ENCODE measurements at places on chromosomes 2 and 18.

DNA sequence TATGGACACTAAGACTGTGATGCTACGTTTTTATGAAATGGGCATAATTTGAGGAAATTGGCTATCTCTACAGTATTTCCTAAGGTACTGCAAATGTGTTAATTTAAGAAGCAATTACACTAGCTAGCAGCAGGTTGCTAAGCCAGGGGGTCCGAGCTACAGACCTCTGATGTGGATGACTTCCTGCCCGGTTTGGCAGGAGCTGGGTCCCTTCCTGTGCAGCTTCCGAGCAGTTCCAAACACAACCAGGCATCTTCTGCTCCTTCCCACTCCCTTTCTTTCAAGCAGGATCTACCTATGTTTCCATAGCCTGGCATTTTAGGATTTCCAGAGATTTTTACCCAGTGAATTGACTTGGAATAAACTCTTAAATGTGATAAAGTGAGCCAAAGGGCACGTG lies 55.7 kb downstream of the SCN2A start:
- no peak for DNase-seq

DNA sequence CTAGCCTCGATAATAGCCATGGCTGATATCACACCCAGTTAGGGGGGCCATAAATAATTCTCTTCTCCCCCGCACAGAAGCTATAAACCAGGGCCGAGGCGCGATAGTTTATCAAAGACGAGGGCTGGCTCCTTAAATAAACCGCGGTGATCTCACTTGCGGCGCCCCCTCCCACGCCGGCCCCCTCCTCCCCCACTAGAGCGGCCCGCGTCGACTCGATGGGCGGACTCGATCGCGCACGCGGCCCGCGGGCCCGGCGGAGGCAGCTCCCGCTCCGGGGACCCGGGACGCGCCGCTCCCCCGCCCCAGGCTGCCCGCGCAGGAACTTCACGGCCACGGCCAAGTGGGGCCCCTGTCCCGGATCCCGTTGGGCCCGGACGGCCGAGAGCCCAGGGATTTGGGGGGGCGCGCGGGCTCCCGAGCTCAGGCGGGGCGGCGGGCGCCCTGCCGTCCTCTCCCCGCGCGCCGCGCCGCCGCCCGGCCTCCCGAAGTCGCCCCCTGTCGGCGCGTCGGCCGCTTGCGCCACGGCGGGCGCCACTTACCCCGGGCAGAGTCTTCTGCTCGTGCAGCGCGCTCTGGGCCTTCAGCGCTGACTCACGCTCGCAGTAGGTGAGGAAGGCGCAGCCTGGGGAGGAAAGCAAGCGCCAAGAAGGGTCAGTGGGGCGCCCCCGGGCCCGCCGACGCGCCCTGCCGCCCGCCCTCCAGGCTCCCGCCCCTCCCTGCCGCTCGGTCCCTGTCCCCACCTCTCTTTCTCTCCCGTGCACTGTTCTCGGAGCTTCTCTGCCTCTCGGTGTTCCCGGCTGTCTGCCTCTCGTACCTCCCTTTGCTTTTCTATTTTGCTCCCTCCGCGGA lies 80.4 kb downstream of the CELF4 start:
- DNase-seq: no peak

DNA sequence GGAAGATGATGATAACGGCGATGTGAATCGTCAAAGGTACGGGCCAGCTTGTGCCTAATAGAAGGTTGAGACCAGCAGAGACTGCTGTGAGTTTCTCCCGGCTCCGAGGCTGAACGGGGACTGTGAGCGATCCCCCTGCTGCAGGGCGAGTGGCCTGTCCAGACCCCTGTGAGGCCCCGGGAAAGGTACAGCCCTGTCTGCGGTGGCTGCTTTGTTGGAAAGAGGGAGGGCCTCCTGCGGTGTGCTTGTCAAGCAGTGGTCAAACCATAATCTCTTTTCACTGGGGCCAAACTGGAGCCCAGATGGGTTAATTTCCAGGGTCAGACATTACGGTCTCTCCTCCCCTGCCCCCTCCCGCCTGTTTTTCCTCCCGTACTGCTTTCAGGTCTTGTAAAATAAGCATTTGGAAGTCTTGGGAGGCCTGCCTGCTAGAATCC lies 3.0 kb downstream of the FZD7 start:
- DNase-seq: no peak

DNA sequence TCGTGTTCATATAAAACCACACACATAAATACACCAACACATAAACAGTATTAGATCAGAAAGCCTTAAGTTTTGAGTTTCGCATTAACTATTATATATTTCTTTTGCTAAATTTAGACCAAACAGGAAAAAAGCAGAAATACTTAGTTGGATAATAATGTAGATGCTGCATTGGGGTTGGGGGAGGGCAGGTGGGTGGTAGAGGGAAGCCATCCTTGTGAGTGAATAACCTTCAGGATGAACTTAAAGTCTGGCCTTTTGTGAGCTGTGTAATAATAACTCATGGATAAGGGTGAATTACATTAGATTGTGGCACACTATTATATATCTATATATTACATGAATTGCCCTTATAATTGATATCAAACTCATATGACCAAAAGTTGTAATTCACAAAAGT lies 174.7 kb downstream of the WDR7 start:
- DNase-seq: peak; percentile 70

DNA sequence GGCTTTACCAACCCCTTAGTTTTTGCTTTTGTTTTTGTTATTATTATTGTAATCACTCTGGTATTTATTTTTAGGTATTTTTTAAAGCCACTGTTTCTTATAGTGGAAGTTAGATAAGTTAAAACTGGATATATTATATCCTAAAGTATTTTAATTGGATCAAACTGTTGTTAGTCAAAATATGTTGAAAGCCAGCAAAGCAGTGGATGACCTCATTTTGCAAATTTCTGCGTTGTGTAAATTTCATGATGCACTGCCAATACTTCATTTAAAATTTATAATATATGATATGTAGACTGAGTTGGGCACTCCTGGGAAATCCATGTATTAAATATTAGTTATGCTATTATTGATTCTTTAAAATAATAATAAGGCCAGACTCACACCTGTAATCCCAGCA lies 661.7 kb upstream of the NRXN1 start:
- DNase-seq: no peak

GRCh38 chr18:23209796-23210195 lies 74.5 kb downstream of the CABLES1 start:
- no peak for DNase-seq

DNA sequence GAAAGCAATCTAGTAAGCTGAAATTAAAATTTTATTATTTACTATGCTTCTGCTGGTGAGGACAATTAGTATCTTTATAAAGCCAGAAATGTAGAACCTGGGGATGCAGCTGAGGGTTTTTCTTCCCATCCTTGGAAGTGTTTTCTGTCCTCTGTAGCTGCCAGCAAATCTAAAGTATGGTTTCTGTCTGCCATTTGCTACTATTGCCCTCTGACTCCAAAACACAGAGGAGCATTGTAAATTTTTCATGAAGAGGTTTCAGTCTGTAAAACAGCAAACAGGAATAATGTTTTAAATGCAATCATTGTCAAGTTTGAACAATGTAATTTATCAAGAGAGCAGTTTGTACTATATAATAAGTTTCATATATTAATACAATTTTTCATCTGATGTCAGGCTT lies 258.8 kb downstream of the ZNF407 start:
- no peak for DNase-seq

DNA sequence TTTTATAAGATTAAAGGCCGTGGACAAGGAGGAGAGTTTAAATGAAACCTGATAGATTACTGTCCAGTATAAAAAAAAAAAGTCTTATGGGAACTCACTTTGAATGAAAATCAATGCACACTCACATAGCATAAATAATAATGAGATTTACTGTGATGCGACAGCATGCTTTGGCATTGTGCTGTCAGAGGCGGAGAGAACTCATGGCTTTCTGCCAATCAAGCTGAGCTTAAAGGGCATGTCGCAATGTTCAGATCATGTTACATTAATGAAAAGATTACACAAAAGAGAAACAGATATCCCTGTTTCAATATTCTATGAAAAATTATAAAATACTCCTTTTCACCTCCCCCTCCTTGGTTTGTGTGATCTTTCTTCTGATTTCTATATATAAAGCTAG lies 310.8 kb downstream of the ERBB4 start:
- no peak for DNase-seq

DNA sequence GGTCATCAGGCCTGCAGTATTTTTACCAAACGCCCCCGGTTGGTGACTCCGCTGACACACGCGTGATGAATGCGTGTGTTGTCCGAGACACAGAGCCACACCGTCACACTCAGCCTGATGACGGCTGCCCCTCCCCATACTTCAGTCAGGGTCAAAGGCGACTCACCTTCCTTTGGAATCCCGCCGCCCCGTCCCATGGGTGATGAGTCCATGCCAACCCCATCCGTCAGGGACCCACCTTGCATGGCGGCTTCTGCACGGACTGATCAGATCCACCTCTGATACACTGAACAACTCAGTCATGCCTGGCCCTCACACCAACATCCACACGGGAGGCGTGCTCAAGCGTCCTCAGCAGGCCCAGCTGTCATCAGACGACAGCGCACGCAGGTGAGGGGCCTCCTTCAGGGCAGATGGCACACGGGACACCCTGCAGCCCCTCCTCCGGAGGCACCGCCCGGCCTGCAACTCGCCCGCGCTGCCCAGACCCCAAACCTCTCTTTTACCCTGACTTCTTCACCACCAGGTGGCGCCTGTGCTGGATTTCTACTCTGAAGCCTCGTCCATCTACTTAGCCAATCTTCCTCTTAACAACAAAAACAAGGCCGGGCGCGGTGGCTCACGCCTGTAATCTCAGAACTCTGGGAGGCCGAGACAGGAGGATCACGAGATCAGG lies 89.2 kb downstream of the ZNF516 start:
- DNase-seq: peak; percentile 47

GRCh38 chr2:109339519-109339966 lies 210.5 kb downstream of the SH3RF3 start:
- no peak for DNase-seq

DNA sequence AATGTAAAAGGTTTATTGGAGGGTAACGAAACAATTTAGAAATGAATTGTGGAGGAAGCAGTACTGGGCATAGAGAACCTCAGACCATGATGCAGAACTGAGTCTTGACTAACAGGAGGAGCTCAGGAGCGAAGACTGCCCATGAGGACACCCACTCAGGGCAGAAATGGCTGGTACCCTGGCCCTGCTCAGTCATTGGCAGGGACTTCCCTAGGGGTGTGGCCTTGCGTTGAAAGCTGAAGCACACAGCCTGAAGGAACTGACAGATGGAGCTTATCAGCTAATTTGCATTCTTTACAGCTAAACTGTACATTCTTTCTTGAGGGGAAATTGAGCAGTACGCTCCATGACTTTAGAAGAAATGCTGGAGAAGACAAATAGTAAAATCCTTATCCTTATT lies 57.1 kb downstream of the PDK1 start:
- DNase-seq: no peak

DNA sequence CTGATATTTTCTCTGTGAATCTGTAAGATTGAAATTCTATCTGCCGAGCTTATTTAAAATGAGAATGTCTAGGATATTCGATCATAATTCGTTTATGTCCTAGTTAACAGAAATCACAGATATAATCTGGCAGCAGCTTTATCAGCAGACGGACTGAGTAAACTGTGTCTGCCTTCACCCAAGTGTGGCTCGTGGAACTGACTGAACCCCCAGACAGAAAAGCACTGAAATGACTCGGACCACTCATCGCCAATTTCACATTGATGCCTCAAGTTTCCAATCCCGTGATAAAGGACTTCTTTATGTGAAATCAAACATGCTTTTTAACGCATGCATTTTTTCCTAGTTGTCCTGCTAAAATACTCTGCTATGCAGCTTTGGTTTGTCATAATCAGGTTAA lies 15.9 kb downstream of the TNFRSF11A start:
- no peak for DNase-seq

DNA sequence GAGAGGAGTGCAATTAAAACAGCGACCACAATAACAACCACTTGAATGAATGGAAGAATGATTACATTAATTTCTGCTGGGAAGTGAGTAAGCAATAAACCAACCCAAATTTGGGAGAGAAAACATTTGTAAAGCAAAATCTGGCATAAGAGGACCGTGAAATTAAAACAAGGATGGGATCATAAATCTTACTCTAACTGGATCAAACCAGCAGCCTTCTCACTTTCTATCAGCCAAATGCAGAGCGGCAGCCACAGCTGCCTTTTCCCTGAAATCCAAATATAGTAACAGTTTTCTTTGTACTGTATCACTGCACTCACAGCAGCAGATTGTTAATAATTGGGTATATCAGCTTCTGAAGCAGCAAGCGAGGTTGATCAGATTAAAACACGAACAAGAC lies 245.2 kb upstream of the REG3G start:
- no peak for DNase-seq

- DNase-seq: no peak
Observed at GRCh38 chr2:94999431-94999883, 26.1 kb upstream of the MAL start.

DNA sequence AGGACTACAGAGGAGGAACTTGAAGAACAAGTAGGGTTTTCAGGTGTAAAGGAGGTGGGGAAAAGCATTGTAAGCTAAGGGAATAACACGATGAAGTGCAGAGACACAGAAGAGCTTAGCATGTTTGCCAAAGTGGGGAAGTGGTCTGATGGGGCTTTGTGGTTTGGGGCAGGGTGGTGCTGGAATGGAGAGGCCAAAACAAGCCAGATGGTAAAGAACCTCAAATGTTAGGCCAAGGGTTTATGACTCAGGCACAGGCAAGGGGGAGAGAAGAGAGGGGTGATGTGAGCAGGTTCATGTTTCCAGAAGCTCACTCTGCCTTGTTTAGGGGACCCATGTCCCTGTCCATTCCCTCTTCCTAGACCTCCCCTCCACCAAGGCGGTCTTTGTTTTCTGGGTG lies 104.5 kb upstream of the YWHAQ start:
- no peak for DNase-seq

DNA sequence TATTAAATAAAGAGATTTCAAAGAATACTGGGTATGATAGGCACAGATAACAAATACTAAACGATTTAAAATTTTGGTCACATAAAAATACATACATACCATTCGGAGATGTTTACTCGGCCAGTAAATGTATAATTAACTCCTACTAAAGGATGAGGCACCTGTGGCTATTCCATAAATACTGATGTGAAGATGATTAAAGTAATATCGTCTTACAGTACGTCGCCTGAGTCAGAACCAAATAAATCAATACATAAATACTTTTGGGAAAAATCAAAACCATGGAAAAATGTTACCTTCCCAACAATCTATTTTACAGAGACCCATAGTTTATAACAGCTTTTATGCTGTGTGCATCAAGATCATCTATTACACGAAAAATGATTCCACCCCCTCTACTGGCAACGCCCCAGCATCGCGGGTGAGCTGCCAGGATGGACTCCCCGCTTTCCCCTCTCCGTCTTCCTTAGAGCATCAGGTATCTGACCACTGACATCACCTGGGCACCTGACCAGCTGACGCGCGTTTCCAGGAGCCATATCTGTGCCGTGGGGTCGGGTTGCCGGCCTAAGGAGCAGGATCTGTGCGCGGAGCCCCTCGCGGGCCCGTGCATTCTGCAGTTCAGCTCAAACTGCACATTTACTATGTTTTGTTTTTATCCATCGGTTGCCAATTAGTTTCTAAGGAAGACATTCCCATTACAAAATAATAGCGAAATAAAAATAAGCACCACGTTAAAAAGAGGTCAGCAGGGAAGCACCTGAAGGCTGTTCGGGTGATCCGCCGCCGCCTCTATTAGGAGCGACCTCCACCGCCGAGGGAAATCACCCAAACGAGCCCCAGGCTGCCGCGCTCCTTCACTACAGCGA lies 901 bp downstream of the ICA1L start:
- peak; percentile 52 for DNase-seq

Measured in inflammatory macrophage (primary cell).